ENCODE measurements at places on chromosomes 2 and 18.

DNA sequence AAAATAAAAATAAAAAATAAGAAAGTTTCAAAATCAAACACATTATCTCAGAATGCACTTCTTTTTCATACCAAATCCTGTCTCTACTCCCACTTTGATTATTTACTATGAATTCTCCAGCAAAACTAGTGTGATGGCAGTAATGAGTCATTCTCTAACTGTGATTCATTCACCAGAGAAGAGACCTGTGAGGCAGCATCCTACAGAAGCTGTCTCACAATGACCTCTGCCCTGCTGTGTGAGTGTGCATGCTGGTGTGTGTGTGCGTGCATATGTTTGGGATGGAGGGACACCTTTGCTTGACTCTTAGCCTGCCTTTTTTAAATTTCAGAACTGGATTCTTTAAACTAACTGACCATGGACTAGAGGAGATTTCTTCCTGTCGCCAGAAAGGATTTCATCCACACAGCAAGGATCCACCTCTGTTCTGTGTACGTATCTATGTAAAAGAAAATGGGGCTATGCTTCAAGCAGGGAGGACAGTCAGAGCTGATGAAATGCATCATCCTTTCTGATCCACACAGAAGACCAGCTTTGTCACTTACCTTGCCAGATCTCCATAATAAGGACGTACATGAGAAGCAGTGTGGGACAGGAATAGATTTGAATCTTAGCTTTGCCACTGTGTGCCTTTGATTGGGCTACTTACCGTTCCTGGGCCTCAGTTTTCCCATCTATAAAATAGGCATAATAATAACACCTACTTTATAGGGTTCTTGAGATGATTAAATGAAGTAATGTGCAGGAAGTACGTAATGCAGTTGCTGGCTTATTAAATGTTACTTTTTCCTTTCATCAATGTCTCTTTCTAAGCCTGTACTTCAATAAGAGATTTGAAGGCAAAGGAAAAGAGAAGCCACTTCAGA lies 31.2 kb downstream of the STAMBP start:
- peak; percentile 14 for DNase-seq

DNA sequence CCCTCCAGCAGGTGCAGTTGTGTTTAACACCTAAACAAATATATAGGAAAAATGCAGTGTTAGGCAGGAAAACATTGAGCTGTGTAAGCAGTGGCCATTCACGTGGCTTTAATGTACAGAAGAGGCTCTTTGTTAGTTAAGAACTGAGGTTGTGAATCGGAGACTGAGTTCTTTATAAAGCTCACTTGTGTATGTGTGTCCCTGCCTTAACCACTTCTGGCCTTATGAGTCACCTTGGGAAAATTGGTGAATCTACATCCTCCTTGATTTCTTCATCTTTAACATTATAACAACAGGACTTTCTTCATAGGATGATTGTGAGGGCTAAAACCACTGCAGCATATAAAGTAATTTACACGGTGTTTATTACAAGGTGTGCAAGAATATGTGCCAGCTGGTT lies 188.4 kb upstream of the TPO start:
- DNase-seq = no peak

- DNase-seq = no peak
These were observed 829.2 kb downstream of the ERBB4 start for GRCh38 chr2:211709389-211709788.

DNA sequence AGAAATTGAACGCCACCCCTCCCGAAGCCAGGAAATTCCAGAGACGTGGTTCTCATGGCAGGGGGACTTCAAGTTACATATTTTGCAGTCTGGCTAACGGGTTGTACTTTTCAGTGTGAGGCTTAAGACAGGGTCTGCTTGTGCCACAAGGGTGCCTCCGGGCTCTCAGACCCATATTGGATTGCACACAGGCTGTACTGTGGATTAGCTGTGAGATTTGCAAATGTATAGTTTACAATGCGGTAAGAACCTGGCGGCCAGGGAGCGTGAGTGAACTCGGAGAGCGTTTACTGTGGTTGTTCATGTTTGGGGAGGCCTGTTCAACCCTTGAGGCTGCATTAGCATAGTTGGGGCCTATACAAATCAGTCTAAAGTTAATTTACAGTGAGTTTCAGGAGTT lies 143.9 kb upstream of the SIX2 start:
- DNase-seq = no peak

- no peak for DNase-seq
These were observed 275.3 kb upstream of the SLC14A2 start for GRCh38 chr18:45339810-45340550.

DNA sequence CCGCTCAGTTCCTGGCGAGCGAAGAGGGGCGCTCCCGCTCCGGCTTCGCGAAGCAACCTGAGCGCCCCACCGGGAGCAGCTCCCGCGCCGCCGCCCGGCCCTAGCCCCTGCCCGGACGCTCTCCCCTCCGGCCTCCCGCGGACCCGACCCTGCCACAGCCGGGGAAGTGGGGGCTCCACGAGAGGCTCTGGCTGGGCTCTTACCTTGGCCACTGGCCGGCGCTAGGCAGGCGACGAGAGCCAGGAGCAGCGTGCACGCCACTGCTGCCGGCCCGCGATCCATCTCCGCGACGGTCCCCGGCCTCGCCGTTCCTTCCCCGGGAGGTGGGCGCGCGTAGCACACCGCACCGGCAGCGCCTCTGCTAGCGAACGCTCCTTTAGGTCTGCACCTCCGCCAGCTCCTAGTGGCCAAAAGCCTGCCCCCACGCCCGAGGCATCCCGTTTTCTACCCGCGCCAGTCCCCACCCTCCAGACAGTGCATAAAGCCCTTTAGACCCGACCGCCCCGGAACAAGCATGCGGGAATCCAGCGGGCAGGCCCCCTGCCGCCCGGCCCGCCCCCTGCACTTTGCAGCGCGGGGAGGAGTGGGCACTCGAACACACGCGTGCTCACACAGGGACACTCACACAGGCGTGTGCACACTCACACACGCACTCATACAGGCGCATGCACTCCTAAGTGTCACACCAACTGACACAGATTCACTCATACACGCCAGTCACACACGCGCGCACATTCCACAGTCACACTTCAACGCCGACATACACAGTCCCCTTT lies at the start of gene LRP2:
Gene LRP2, minus strand, starts transcription at position 417 of the 776 bp plus-strand sequence. Its CDS starts 135 bp downstream, at position 282.
- DNase-seq = no peak

GRCh38 chr2:137192366-137193310 lies 427.3 kb downstream of the THSD7B start:
- DNase-seq = no peak

DNA sequence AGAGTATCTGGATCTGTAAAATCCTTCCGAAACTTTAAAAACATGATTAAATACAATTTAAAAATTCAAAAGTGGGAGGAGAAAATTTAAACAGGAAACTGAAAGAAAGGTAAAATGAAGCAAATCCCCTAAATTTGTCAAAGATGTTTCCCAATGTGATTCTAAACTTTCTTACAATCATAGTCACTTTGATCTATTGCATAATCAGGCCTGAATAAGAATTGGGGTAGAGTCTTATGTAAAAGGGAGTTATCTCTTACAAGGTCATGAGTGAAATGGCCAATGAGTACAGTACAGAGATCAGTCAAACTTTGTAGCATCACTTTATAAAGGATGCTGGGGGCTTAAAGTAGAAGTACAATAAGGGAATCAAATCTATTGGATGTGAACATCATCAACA lies 1657.7 kb upstream of the CELF4 start:
- no peak for DNase-seq

- DNase-seq = no peak
These were observed 1.9 kb upstream of the NT5DC4 start for GRCh38 chr2:112718863-112719370.

DNA sequence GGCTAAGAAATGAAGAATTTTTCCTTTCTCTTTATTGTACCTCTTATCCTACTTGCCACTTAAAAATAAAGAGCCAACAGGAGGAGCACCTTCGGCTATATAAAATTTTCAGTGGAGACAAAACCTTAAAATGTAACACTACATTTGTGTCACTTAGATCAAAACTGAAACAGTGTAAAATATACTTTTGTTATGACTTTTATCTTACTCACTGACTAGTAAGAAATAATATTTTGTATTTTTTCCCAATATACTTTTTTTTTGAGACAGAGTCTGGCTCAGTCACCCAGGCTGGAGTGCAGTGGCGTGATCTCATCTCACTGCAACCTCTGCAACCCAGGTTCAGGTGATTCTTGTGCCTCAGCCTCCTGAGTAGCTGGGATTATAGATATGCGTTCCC lies 28.3 kb downstream of the KCNJ13 start:
- no peak for DNase-seq

GRCh38 chr18:28287146-28287545 lies 110.2 kb upstream of the CDH2 start:
- DNase-seq = no peak

GRCh38 chr18:5824370-5824984 lies 70.8 kb downstream of the TMEM200C start:
- DNase-seq = no peak

- no peak for DNase-seq
These were observed 35.0 kb downstream of the NEDD4L start for GRCh38 chr18:58078889-58079573.

GRCh38 chr2:45823723-45824206 lies 172.3 kb downstream of the PRKCE start:
- no peak for DNase-seq

DNA sequence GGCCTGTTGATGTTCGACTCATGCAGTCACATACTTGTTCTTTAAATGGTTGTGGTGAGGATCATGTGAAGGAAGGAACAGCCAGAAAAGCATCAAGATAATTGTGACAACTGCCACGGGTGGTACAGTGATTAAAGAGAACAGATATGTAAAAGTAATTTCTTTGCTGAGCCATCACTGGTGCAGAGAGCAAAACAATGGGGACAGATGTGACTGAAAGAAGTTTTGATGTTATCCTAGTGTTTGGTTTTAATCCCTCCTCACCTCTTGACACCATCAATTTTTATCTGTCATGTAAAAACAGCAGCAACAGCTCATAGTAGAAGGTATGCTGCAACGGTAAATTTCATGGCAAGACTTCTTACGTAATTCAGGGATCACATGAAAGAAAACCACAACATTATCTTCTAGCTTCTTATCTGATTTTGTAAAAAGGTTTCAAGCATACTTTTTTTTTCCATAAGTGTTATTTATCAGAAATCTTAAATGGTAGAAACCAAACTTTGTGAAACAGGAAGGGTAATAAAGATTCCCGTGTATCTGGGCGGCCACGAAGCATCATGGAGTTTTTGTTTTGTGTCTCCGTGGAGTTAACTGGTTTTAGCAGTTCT lies 65.2 kb downstream of the PLCL1 start:
- peak; percentile 57 for DNase-seq

GRCh38 chr18:50398099-50398498 lies 23.3 kb downstream of the SKA1 start:
- no peak for DNase-seq

- no peak for DNase-seq
These were observed 6.3 kb upstream of the ID2 start for GRCh38 chr2:8675543-8675942.

GRCh38 chr2:74815941-74816340 lies 18.0 kb upstream of the HK2 start:
- DNase-seq = no peak

DNA sequence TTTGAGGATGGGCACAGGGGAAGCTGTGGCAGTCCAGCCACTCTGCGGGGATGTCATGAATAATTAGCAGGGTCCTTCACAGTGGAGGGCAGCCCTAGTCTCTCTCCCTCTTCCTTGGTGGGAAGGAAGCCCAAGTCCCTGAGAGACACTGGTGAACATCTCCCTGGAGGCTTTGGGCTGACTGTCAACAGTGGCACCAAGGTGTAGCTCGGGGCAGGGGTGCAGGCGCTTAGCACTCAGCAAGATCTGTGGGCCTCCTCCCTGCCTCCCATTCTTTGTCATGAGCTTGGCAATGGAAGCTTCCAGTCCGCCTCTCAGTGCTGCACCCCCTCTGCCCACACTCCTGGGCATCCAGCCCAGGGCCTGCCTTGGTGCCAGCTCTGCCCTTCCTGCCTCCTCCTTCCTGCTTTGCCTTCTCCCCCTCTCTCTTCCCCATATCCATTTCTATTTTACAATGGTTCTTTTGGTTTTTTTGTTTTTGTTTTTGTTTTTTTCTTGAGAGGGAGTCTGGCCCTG lies 59.4 kb downstream of the STEAP3 start:
- DNase-seq = no peak

- no peak for DNase-seq
These were observed 141.3 kb downstream of the SEPTIN10 start for GRCh38 chr2:109472331-109472959.

- peak; percentile 77 for DNase-seq
These were observed 10.6 kb upstream of the ATG16L1 start for GRCh38 chr2:233240897-233241296.

- DNase-seq = no peak
These were observed 38.9 kb downstream of the RHBDD1 start for GRCh38 chr2:226874749-226875148.

DNA sequence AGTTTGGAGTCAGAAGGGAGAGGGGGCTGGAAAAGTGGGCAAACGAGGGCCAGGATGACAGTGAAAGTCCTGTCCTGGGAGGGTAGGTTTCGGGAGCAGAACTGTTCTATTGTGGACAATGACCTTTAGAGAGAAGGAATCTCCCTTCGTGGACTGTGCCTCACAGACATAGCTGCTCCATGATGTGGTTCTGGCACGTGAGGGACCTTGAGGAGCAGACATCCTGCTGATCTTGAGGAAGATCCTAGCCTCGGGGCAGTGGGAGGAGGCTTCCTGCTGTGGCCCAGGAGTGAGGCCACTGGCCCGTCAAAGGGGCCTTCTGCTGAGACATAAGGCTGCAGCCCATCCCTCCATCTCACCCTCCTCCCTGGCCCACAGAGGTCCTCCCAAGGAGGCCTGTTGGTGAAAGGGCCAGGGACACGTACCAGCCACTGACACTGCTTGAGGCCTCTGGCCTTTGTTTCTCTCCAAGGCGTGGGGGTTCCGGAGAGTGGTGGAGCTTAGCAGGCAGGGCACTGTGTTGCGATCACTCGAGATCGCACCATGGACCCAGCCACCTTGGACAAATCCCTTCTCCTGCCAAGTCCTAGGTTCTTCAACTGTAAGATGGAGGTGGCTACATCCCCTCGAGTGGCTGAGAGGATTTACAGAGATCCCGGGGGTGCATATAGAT lies 167.2 kb downstream of the CELF4 start:
- DNase-seq = no peak

Measured in CD4-positive, alpha-beta T cell treated with Interleukin-2 at 100 ng/mL for 4 hours (primary cell).